ENCODE measurements at places on chromosomes 13 and 19.

- no peak for DNase-seq
Observed at GRCh38 chr13:113963376-113963775, 10.5 kb downstream of the C13orf46 start.

DNA sequence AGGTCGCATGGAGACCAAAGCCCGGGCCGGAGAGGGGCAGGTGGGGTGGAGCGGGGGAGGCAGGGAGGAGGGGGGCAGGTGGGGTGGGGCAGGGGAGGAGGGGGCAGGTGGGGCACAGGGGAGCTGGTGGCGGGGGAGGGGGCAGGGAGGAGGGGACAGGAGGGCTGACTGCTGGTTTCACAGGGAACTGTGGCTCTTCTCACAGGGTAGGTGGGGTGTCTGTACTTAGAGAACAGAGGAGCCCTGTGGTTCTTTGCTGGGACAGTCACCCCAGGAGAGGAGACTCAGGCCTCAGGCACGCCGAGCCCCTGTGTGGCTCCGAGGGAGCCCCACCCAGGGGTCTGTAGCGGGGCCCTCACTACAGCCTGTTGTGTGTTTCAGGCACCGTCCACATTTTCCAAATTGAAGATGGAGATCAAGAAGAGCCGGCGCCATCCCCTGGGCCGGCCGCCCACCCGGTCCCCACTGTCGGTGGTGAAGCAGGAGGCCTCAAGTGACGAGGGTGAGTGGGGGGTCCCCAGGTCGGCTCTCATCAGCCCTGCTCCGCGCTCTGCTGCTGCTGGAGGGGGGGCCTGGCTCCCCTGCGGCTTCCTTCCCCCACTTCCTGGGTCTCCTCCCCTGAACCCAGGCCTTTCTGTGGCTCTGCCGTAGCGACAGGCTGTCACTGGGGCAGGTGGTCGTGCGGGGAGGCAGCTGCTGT, 162.7 kb downstream of the KDM4B start:
- DNase-seq, result no peak

DNA sequence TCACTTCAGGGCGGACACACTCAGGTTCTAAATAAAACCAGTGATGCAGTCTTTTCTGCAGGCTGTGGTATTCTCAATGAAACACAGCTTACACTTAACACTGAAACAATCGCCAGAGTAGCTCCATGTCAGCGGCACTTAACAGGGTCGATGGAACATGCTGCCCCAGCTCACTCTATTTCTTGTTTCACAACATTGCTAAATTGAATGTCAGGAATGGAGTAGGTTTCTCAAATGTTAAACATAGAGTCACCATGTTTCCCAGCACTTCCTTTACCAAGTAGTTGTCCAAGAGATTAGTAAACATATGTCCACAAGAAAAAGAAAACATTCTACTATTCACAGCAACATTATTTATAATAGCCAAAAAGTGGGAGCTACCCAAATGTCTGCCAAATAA, 306.9 kb downstream of the SLITRK6 start:
- DNase-seq, result no peak

DNA sequence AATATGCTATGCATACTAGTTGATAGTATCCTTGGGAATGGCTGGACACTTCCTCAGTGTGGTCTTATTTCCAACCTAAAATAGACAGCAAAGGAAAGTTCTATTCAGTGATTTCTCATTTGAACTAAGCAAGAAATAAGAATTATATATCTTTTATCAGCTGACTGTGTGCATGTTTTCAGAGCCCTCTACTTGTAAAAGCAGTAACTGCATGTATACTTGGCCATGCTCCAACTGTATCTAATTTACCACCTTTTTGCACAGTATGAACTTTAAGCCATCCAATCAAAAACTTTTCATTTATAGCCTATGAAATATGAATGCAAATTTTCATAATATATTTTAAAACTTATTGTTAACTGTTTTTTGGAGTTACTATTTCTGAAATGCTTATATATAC, 136.4 kb upstream of the PCDH9 start:
- DNase-seq, result no peak

- peak; percentile 18 for DNase-seq
Observed at GRCh38 chr13:107124129-107124718, 556.3 kb upstream of the ARGLU1 start.

GRCh38 chr19:41264581-41265394, 616 bp downstream of the HNRNPUL1 start:
- DNase-seq, result no peak

- DNase-seq, result no peak
Observed at GRCh38 chr13:86052141-86052540, 252.9 kb upstream of the SLITRK6 start.

- no peak for DNase-seq
Observed at GRCh38 chr19:38134540-38135149, 89.4 kb downstream of the DPF1 start.

- no peak for DNase-seq
Observed at GRCh38 chr19:54207983-54208783, 7.5 kb downstream of the RPS9 start.

GRCh38 chr19:2167896-2168618, 4.3 kb downstream of the DOT1L start:
- DNase-seq, result no peak

GRCh38 chr13:40518481-40518882, 148.0 kb downstream of the FOXO1 start:
- DNase-seq, result no peak

DNA sequence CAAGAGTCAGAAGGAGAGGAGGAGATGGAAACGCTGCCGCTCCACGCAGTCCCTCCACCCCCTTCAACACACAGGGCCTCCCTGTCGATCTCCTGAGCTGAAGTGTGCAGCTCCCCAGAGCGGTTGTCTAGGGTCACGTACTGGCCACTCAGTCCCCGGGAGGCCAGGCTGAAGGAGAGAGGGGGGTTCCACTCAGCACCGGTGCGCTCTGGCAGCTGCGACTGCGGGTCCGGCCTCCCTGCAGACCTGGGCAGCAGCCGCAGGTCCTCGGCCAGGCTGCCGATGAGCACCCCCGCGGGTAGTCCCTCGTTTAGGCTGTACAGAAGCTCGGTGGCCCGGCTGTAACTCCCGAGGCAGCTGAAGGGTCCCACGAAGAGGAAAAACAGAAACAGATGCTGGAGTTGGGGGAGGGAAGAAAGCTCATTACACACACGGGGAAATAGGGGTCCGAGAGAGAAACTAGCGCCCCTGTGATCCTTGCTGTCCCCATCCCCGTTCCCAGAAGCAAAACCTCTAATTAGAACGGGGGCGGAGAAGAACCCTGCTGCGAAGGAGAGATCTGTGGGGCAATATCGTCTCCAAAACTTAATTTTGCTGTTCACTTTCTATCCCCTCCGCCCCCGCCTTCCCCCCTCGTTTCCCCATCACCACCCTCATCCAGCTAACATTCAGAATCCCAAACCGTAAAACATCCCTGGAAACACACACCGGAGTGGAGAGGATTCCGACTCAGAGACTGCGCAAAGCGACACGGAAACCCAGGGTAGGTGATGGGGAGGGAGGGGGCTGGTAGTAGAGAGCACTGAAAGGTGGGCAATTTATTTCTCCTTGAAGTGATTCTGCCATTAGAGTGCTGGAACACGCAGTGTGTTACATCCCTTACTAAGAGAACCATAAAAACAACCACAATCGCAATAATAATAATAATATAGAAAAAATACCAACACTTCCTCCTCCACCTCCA, 1.8 kb downstream of the PCDH20 start:
- no peak for DNase-seq

GRCh38 chr13:41606646-41607045, 149.3 kb downstream of the RGCC start:
- DNase-seq, result no peak

DNA sequence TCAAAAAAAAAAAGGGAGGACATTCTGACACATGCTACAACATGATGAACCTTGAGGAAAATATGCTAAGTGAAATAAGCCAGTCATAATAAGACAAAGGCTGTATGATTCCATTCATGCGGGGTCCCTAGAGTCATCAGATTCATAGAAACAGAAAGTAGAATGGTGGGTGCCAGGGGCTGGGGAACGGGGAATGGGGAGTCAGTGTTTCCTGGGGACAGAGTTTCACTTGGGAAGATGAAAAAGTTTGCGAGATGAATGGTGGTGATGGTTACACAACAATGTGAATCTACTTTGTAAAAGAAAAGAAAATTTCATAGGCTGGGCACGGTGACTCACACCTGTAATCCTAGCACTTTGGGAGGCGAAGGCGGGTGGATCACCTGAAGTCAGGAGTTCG, 6.1 kb upstream of the CLEC4G start:
- no peak for DNase-seq

DNA sequence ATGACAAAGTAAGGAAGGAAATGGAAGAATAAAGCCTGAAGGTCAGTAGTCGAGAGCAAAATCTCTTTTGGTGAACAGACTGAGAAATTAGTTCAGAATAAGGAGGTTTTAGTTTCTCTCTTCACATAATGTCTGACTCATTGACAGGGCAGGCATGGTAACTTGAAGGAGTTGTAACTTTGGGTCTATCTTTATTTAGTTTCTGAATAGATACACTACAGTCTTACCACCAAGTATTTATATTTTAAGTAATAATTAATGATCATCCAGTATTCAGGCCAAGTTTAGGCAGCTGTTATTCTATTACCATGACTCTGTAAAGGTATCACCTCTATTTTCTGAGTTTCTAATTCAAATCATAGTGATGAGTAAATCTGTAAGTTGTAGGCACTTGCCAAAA, 219.9 kb downstream of the SPRY2 start:
- no peak for DNase-seq

DNA sequence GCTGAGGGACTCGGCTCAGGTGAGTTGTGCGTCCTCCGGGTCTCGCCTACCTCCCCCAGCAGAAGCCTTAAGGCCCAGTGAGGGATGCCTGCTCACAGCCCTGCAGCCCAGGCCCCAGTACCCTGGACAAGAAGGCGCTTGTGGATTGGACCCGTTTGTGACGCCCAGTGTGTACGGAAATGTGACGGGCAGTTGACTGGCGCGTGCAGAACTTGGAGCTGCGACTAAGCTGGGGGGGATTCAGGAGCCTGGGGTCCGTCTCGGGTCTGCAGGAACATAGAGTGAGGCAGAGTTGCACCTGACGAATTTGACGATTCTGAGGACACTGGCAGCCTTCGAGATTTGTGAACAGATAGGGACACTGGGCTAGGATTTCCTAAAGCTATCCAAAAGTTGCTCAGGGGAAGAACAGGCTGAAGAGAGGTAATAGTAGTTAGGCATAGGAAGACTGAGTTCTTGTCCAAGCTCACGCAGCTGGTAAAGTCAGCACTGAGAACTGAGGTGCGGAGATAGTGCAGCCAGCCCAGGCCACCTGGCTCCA, 519 bp downstream of the ZNF551 start:
- DNase-seq, result no peak

GRCh38 chr19:41619018-41619556, 7.8 kb downstream of the CEACAM4 start:
- DNase-seq, result no peak

DNA sequence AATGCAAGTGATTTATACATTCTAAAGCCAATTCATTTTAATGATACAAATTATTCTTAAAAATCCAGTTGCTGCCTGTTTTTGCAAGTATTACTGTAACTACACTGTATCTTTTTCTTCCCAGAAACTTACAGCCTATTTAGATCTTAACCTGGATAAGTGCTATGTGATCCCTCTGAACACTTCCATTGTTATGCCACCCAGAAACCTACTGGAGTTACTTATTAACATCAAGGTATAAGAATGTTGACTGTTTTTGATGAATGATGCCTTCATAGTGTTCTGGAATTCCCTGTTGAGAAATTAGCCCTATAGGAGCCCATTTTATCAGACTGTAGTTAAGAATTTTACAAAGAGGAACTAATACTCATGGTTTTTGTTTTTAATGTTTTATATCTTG, 25.0 kb downstream of the ITM2B start:
- DNase-seq, result no peak

DNA sequence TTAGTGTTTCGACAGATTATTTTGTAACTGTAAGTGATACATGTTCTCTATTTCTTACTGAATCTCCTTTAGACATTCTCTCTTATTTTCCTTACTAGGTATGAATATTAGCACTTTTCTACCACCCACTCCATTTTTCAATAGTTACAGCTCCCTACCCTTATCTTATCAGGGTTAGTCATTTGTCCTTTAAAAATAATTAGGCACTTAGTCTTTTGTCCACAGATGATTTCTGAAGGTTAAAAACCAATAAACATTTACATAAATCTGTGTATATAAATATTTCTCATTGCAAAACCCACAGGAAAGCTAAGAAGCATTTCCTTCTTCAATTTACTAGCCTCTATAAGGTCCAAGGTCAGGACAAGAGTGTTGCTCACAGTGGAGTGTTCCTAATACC, 624.1 kb upstream of the MIR17HG start:
- no peak for DNase-seq

DNA sequence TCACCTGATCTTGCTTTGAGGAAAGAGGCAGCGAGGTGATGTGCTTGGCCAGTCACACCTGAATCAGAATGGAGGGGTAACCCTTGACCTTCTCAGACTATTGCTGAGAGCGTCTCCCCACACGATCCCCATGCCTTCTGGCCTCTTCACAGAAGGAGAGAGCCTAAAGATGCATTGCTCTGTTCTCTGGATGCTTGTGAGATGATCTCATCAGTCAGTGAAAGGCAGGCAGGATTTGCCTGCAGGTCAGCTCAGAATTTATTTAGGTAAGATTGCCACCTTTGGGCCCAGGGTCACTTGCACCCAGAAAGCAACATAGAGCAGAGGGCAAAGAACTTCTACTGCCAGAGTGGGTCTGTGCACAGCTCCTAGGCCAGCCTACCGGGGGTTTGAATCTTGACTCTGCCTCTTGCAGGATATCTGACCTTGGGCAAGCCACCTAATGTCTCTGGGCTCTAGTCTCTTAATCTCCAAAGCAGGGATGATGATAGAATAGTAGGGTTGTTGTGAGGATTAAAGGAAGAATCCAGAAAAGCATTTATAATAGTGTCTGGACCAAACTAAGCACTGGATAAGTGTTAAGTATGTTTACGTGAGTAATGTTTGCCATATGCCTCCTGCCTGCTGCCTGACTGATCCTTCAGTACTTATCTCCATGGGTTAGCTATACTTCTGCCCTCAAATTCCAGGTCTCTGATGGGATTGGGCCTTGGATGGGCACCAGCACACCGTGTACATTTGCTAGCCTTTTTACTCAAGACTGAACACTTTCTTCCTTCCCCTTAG, 8.4 kb upstream of the FLT1 start:
- no peak for DNase-seq

DNA sequence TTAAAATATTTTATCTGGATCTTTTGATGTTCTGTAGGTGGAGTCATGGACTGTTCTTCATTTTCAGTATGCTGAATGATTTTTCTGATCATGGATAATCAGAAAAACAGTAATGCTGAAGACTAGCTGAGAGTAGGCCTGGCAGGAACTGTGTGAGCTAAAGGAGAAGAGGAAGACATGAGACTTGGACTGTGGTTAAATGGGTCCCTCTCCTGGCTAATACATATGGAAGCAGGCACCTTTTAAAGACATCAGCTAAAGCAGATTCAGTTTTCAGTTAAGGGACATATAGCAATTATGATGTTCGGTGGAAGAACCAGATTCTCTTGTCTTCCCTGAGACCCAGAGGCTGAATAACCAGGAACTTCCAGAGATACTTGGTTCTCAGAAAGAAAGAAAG, 169.4 kb downstream of the OLFM4 start:
- peak; percentile 69 for DNase-seq

DNA sequence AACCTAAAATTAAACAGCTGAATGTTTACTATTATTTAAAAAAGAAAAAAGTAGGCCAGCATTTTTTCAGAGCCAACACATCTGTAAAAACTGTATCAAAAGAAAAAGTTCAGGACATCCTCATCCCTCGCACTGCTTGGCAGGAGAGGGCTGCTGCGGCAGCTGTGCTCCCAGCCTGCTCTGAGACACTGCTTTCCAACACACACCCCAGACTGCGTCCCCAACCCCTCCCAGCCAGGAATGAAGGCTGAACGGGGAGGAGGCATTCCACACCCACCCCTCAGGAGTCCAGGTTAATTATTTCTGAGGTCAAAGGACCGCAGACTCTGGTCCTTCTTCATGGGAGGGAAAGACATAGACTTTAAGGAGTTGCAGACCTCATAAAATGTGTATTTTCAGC, 43.1 kb downstream of the COL4A1 start:
- DNase-seq, result no peak
